CD4-positive, alpha-beta T cell treated with Interleukin-1 beta for 1 hour (primary cell): ENCODE measurements at places on chromosomes 11 and 22.

DNA sequence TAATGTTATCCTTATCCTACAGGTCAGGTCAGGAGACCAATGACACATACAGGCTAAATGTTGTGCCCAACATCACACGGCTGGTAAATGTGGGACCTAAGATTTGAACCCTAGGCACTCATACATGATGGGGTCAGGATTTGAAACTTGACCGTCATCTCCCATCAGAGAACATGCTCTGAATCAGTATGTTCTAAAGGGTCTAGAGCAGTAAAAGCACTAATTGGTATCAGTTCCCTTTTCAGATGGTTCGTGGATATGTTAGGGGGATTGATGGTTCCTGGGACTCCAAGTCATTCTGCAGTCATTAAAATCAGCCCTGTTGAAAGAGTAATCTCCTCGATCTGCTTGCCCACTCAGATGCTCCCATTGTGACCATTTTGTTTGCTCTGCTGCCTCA lies 65.5 kb downstream of the BMAL1 start:
- no peak for DNase-seq

DNA sequence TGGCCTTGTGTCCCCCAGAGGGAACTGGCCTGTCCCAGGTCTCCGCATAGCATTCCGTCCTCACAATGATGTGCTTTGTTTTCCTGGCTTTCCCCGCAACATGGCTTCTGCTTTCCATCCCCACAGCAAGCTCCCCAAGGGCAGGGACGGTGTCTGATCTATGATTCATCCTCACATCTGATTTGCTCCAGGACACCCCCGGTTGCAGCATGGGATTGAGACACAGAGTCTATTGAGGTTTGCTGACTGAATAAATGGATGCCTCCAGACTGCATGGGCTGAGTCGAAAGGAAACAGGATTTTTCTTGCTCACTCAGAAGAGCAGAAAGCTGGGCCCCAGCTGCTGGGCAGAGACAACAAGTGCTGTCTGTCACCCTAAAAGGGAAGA lies 40.2 kb downstream of the LMO1 start:
- no peak for DNase-seq

DNA sequence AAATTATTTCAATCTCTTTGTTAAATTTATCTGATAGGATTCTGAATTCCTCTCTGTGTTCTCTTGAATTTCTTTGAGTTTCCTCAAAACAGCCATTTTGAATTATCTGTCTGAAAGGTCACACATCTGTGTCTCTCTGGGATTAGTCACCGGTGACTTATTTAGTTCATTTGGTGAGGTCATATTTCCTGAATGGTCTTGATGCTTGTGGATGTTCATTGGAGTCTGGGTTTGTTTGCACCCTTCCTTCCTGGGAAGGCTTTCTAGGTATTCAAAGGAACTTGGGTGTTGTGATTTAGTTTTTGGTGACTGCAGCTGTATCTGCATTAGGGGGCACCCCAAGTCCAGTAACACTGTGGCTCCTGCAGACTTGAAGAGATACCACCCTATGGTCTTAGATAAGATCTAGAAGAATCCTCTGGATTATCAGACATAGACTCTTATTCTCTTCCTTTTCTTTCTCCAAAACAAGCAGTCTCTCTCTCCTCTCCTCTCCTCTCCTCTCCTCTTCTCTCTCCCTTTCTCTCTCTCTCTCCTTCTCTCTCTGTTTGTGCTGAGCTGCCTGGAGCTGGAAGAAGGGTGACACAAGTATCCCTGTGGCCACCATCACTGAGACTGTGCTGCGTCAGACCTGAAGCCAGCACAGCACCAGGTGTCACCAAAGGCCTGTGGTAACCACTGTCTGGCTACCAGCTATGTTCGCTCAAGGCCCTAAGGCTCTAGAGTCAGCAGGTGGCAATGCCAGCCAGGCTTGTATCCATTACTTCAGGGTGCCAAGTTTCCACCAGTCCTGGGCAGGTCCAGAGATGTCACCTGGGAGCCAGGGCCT lies 3.3 kb upstream of the HEPN1 start:
- no peak for DNase-seq

- peak; percentile 17 for DNase-seq
Observed at GRCh38 chr11:62427630-62428233, 8.9 kb downstream of the SCGB1A1 start.

GRCh38 chr22:40855979-40856512 lies 393 bp downstream of the ST13 start:
- peak; percentile 13 for DNase-seq

DNA sequence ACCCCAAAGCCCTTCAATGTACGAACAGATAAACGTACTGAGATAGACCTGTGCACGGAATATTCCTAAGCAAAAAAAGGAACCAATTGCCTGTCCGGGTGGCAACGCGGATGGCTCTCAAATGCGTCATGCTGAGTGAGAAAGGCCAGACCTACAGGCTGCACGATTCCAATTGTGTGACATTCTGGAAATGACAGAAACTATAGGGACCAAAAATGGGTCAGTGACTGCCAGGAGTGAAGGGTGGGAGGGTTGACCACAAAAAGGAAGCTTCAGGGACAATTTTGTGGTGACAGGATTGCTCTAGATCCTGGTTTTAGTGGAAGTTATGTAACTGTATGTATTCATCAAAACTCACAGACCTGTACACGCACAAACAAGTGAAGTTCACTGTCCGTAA lies 24.0 kb upstream of the SYT8 start:
- DNase-seq: no peak

DNA sequence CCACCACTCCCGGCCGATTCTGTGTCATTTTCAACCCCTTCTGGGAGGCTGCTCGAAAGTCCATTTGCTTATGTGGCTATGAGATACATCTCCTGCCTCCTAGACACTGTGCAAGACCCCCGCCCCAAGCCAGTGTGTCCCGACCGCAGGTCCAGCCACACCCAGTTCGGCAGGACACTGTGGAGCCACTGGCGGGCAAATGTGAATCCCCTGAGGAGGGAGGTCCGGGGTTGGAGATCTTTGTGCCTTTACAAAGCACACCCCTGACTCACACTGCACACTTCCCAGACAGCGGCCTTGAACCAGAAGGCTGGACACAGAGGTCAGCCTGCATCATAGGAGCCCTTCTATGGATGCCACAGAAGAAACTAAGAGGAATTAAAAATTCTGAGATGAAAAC lies 17.4 kb downstream of the FXYD6 start:
- DNase-seq: no peak

DNA sequence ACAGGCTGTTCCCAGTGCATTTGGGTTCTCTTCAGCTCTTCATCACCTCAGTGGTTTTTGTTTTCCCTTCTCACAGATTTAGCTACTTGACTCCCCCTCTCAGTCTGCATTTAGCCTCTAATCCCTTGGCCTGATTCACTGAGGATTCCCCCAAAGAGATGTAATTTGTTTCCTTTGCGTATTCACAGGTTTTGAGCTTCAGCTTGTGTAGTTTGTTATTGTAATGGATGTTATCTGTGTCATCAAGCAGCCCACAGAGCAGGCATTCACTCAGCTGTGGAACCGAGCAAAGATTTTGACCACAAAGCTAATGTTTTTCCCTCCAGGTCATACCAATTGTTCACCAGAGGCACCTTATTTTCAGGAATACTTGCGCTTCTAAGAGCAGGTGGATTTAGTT lies 6.4 kb upstream of the ME3 start:
- DNase-seq: no peak

- no peak for DNase-seq
Observed at GRCh38 chr22:25763239-25763777, 21.3 kb downstream of the MYO18B start.

GRCh38 chr22:32796865-32797573 lies 4.5 kb upstream of the TIMP3 start:
- peak; percentile 47 for DNase-seq

DNA sequence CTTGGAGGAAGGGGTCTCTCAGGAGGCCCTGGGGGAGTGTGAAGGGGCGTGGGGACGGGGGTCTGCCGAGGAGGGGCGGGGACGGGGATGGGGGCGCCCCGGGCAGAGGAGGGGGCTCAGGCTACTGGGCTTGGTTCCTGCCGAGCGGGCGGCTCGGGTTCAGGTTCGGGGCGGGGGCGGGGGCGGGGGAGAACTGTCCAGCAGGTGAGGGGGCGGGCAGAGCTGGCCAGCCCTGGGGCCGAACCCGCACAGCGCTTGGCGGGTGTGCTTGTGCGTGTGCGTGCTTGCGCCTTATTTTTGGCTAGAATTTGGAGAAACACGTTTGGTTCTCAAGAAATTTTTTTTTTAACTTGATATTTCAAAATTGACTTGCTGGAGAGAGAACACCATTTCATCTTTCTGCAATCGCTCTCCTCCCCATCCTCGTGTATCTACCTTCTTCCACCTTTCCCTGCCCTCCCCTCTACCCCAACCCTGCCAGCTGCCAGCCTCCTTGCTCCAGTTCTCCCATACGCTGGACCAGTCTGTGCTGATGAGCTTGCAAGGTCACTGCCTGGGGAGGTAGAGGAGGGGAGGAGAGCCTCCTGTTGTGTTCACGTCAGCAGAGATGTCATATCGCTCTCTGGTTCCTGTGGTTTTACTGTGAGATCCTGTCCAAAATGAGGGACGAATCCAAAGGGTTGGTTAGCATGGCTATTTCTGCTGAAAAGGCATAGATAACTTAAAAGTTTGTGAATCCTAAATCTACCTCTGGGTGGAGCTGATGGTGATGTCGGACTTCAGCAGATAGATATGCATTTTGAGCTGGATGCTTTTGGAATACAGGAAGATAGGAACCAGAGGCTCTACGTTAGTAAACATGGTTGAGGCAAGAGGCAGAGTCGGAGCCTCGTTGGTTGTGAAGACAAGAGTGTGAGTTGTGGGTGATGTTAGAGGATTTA lies 668 bp downstream of the MADD start:
- DNase-seq: peak; percentile 51

DNA sequence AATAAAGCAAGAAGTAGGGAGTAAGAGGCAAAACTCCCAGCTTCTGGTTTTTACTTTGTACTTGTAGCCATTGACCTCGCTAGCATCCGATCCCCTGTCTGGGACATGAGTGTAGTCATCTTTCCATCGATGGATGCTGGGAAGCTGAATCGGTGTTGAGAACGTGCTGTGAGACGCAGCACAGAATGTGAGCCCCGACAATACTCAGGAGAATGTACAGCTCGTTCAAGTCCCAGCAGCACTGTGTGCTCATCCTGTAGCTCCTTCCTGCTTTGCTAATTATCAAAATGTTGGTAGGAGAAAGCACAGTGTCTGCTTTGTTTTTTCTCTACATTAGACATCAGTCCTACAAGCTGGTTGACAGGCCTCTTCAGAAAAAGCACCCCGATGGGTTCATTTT lies 56.6 kb downstream of the JAM3 start:
- DNase-seq: no peak

DNA sequence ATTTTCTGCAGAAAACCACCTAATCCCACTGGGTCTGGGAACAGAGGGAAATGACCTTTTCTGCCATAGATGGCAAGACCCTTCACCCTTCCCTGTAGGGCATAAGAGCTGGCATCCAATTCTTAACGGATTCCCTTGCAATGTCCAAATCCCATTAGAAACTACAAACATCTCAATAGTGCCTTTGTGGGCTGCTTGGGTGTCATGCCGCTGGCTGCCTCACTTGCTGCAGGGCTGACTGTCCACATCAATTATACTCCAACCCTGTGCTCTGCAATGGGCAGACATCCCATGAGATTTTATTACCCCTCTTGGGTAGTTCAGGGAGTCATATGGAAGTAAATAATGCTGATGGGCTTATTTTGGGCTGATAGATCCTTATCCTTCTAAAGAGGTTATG lies 7.3 kb downstream of the GRAP2 start:
- DNase-seq: no peak

GRCh38 chr11:121476379-121477032 lies 23.7 kb upstream of the SORL1-AS1 start:
- no peak for DNase-seq

GRCh38 chr22:17486313-17486712 lies 77.0 kb upstream of the SLC25A18 start:
- no peak for DNase-seq
